Metanephros (tissue), 2 donors: ENCODE measurements at places on chromosomes 12 and 14. TPM values are rescaled to one million over a fixed set of nuclear protein-coding genes. Genes with fewer than 3 reads are reported as not detected.

Gene SCNN1A
- total RNA-seq = 131 TPM

Gene FGF23
- total RNA-seq = 0.06 TPM

Gene FSCB
- total RNA-seq = 0.12 TPM

Gene ACVRL1
- 72.2 TPM for total RNA-seq

Gene USP44
- 2.3 TPM for total RNA-seq

Gene GDF3
- 0.64 TPM for total RNA-seq

Gene CLEC4D
- 1.8 TPM for total RNA-seq

Gene MLF2
- total RNA-seq = 86.4 TPM
